Motor neuron (in vitro differentiated cells): ENCODE measurements at places on chromosomes 7 and 10. TPM values are rescaled to one million over a fixed set of nuclear protein-coding genes. Genes with fewer than 3 reads are reported as not detected.

DNA sequence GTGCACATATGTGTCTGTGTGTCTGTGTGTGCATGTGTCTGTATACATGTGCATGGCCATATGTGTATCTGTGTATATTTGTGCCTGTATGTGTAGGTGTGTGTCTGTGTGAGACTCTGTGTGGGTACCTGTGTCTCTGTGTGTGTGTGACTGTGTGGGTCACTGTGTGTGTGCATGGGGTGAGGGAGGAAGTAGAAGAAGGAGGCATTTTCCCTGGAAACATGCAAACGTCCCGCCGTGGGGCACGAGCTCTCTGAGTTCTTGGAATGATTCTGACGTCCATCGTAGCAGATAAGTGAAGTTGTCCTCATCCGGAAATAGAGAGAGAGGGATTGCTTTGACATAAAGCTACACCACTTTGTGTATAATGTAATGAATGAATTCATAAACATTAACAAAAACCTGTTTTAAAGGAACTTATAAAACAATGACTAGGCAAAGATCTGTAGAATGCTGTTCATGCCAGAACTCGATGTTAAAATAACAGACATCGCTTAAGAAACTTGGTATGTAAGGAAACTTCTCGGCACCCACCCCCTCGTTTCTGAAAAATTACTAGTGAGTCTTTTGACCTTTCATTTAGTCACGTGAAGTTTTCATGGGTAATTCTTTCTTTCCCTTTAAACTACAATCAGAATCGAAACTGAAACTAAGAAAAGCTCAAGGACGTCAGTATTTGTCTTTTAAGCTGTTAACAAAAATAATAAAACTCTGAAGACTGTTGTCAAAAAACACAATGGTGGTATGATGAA, 43.6 kb upstream of the KLF6 start:
- ATAC-seq, result no peak

CDNF gene
- 1.0 and 1.6 TPM in 2 replicates for total RNA-seq

OR2A7 gene
- 0.45 and 0.79 TPM in 2 replicates for total RNA-seq

- ATAC-seq, result no peak
These were observed 451.2 kb downstream of the PLXNA4 start for GRCh38 chr7:132125096-132125495.

DNA sequence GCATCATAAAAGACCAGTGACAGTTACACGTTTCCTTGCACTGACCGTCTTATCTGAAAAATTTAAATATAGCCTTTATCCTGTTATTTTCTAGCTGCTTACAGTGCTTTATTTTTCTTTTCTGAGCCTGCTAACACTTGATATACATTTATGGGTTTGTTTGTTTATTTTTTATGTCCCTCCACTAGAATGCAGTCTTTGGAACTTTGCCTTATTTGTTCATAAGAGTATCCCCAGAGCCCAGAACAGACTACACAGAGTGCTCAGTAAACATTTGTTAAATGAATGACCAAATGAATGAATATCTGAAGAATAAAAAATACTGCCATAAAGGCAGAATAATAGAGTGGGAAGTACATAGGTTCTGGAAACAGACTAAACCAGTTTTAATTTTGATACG, 202.3 kb upstream of the LRRN3 start:
- ATAC-seq, result no peak

TRIM4 gene
- total RNA-seq, result 37.9 and 39.0 TPM in 2 replicates

SPDYE9 gene
- total RNA-seq, result 1.7 and 2.2 TPM in 2 replicates

PRKCQ gene
- total RNA-seq, result 1.4 and 1.5 TPM in 2 replicates

- no peak for ATAC-seq
These were observed 143.5 kb upstream of the ZMIZ1 start for GRCh38 chr10:78925275-78925674.

DNA sequence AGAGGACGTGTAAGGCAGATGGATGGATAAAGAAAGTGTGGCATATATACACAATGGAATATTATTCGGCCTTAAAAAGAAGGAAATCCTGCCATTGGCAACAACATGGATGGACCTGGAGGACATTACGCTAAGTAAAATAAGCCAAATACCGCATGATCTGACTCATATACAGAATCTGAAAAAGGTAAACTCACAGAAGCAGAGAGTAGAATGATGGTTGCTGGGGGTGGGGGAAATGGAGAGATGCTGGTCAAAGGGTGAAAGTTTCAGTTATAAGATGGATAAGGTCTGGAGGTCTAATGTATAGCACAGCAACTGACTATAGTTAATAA, 36.3 kb downstream of the AFAP1L2 start:
- no peak for ATAC-seq

DNA sequence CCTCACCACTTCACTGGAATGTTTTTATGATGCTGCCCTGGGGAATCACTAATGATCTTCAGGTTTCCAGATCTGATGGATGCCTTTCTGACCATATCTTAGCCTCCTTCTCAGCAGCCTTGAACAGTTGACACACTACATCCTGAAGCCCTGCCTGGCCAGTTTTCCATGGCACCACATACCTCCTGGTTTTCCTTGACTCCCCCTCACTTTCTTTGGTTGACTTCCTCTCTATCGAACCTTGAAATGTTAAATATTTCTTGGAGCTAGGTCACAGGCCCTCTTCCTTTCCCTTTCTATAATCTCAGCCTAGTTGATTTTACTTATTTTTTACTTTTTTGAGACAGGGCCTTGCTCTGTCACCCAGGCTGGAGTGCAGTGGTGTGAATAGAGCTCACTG, 108.8 kb upstream of the CDK1 start:
- no peak for ATAC-seq

DNA sequence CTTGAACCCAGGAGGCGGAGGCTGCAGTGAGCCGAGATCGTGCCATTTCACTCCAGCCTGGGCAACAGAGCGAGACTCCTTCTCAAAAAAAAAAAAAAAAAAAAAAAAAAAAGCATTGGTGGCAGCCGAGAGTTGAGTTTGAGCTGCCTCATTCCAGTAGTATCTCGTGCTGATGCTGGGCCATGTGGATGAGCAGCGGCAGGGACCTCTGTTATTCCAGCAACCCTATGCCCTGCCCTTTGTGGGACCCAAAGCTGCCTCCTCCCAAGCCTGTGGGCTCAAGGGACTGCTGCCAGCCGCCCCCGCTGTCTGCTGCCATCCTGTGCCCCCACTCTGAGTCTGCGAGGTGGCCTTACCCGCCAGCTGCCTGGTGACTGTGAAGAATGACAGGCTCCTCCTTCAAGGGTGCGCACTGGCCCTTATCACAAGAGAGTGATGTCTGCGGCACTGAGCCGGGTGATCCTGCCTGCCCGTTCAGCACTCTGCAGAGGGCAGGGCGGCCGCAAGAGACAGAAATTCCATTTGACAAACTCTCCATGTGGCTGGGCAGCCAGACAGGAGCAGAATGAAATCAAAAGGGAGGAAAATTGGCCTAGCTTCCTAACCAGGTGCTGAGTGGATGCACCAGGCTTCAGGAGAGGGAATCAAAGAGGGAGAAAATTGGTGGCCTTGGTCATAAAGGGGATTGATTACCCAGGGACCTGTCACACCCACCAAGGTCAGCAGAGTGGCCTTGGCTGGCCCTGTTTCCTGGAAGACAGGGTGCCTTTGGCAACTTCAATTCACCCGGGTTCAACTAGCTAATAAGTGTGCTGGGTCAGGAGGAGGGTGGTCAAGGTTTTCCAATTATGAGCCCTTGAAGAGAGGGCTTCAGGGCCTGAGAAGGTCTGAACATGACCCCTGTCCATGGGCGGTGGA, 65.3 kb upstream of the ZMIZ1 start:
- ATAC-seq, result peak; percentile 80

COMTD1 gene
- 13.8 and 14.6 TPM in 2 replicates for total RNA-seq

- peak; percentile 16 for ATAC-seq
These were observed 41.8 kb upstream of the GJD4 start for GRCh38 chr10:35563261-35563891.

GRCh38 chr7:111803015-111803758, 240.9 kb upstream of the IMMP2L start:
- ATAC-seq, result no peak

TCF7L2 gene
- total RNA-seq, result 26.0 and 28.8 TPM in 2 replicates

TMEM273 gene
- 0.69 TPM in 1 of 2 replicates, not detected in the other for total RNA-seq

PRXL2A gene
- 35.1 and 37.0 TPM in 2 replicates for total RNA-seq

ALOX5 gene
- total RNA-seq, result 0.38 TPM in 2 replicates

DNA sequence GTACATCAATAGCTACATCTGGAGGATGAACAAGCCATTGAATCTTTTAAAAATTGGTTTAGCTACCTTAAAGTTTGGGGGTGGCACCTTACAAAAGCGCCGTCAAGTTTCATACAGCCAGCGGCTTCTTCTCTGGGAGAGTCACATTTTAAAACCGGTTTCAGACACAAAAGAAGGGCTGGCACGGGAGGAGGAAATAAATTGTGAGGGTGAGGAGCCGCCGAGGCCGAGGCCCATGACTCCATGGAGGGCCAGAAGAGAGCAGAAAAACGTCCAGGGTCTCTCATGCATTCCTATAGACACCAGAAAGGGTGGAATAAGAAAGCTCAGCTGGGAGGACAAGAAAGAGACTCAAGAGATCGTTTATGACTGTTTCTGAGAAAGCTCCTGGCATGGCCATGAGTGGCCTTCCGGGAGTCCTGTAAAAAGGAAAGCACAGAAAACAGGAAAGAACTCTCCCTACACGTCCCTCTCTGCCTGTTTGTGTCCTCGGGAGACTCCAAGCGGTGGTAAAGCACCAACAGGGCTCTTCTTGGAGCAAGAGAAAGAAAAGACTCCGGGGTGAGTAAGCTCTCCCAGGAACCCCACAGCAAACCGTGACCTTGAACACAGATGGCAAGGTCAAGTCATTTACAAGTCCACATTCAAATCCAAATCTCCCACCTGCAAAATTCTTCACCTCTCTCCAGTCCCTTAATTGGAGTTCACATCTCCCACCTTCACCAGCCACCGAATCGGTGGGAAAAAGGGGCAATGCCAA, 1.8 kb downstream of the FRAT2 start:
- no peak for ATAC-seq

GRCh38 chr7:123692471-123692877, 36.8 kb downstream of the LMOD2 start:
- ATAC-seq, result no peak

C10orf53 gene
- total RNA-seq, result 0.26 and 0.49 TPM in 2 replicates

DNA sequence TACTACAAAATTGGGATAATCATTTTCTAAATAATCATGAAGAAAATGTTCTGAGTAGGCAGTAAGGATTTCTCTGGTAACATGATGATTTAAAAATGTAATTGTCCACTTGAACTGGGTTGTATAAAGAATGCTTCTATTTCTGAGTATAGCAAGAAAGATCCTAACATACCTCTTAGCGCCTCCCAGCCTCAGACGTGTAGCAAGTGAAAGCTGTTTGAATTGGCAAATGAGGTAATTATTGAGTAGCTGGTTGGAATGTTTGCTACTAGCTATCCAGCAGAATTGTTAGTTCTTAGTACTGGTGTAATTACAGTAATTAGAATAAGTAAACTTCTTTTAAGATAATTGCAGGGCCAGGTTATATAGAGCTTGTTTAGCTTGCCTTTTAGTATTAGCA, 47.9 kb downstream of the SEPTIN7 start:
- no peak for ATAC-seq

DNA sequence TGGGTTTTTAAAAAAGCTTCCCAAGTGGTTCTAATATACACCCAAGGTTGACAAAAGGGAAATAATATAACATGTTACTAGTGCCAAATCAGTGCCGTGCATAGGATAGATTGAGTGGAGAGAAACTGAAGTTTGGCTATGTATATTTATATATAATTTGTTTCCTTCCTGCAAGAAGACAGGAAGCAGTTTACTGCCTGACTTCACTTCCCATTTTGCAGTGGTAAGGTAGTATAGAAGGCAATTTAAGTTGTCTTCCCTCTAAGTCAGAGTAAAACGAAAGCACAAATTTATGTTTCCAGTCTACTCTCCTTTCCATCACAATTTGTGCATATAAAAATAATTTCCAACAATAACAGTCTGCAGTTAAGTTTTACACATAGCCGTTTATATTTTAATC, 3.4 kb upstream of the HYCC1 start:
- no peak for ATAC-seq

- ATAC-seq, result no peak
These were observed 190.9 kb upstream of the LYZL2 start for GRCh38 chr10:30820261-30820991.

SHH gene
- total RNA-seq, result 0.62 TPM in 1 of 2 replicates, not detected in the other

DNA sequence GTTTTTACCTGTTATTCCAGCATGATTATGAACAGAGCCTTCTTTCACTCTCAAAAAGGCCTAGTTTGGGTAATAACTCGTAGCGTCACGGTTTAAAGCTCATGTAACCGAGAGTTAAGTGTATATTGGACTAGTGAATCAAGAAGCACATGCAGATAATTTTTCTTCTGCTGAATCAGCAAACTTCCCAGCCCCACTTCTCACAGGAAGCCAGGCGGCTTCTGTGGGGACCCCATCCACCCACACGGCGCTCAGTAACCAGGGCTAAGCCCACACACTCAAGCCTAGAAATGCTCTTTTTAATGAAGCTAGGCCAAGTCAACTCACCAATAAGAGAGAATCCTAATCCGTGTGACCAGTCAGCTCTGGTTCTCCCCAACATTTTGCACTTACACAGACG, 191.2 kb upstream of the MGMT start:
- no peak for ATAC-seq

DNA sequence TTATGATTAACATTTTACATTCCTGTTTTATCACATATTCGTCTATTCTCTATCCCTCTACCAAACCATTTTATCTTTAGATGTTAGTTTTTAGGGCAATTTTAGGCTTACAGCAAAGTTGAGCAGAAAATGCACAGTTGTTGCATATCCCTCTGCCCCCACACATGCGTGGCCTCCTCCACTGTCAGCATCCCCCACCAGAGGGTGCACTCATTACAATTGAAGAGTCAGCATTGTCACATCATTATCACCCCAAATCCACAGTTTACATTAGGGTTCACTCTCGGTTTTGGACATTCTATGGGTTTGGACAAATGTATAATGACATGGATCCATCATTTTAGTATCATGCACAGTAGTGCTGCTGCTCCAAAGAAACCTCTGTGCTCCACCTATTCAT, 86.4 kb downstream of the WDR37 start:
- ATAC-seq, result no peak

- ATAC-seq, result peak; percentile 50
These were observed 25.9 kb upstream of the GOT1 start for GRCh38 chr10:99456207-99456930.

DNA sequence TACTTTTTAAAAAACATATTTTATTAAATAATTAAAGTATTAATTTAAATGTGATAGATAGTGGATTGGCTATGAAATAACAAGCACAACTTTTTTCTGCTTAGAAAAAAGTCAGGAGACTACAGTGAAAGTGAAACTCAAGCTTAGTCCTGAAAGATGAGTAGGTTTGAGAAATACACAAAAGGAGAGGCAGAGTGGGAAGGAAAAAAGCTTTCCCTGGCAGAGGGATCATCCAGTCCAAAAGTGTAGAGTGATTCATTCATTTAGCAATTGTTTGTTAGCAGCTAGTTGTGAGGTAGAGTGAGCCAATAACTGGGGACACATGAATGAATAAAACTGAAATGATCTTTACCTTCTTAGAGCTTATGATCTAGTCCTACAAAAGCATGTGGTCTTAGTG, 93.5 kb downstream of the FOXP2 start:
- ATAC-seq, result no peak

GRCh38 chr10:99569253-99569939, 36.7 kb downstream of the NKX2-3 start:
- ATAC-seq, result no peak

ATP5F1C gene
- total RNA-seq, result 253 TPM in 2 replicates

- no peak for ATAC-seq
These were observed 87.2 kb downstream of the PDE1C start for GRCh38 chr7:31982962-31983361.
